ENCODE measurements at places on chromosomes 3 and 15. TPM values are rescaled to one million over a fixed set of nuclear protein-coding genes. Genes with fewer than 3 reads are reported as not detected.

C2CD4B gene
- total RNA-seq: 2.0 TPM

GHSR gene
- not detected for total RNA-seq

ANKDD1A gene
- 25.1 TPM for total RNA-seq

CYP1A1 gene
- total RNA-seq: 0.48 TPM

CHRM5 gene
- total RNA-seq: 0.09 TPM

GOLGA6B gene
- not detected for total RNA-seq

Data from posterior vena cava (tissue), 2 donors.